ENCODE measurements at places on chromosomes 11 and 22.

DNA sequence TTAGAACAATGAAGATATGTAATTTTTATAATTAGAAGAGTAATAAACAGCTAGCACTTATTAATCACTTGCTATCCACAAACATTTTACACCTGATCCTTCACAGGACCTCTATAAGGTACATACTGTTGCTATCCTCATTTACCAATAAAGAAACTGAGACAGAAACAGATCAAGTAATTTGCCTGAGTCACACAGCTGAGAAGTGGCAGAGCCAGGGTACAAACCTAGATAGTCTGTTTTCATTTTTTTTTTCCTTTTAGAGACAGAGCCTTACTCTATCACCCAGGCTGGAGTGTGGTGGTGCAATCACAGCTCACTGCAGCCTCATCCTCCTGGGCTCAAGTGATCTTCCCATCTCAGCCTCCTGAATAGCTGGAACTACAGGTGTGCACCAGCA, 71.8 kb upstream of the PTH start:
- no peak for DNase-seq

DNA sequence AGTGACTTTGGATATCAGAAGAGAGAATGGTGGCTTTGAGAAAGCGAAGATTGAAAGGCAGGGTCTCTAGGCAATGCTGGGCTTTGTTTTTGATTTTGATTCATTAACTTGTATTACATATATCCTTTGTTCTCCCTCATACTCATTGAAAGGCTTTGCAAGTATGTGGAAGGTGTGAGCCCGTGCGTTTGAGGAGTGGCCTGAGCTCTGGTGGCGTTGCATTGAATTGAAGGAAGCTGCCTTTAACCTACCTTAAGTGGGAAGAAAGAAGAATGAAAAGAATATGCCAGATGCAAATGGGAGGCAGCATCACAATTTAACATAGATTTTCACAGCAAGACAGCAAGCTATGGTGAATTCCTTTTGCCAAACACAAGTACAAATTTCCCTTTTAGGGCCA, 6.7 kb downstream of the MMP7 start:
- DNase-seq, result no peak

DNA sequence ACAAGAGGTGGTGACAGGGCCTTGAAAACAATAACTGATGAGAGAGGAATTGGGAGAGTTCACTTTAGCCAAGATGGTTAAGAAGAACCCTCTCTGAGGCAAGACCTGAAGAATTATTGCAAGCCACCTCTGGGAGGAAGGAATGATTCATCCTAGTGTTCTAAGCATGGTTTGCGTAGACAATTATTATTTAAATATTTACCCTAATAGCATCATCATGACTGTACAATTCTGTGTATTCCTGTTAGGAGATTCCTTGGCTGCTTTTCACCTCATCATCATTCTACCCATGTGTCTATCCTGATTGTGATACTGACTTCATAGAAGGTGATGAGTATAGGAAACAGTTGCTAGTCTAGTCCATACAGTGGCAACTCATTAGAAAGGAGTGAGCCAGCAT, 264.4 kb downstream of the DDX10 start:
- no peak for DNase-seq

- DNase-seq, result no peak
These were observed 36.0 kb upstream of the ACCSL start for GRCh38 chr11:44011797-44012196.

GRCh38 chr11:45750439-45750838, 54.5 kb upstream of the SLC35C1 start:
- DNase-seq, result no peak

GRCh38 chr11:76872959-76873827, 12.5 kb downstream of the ACER3 start:
- no peak for DNase-seq

DNA sequence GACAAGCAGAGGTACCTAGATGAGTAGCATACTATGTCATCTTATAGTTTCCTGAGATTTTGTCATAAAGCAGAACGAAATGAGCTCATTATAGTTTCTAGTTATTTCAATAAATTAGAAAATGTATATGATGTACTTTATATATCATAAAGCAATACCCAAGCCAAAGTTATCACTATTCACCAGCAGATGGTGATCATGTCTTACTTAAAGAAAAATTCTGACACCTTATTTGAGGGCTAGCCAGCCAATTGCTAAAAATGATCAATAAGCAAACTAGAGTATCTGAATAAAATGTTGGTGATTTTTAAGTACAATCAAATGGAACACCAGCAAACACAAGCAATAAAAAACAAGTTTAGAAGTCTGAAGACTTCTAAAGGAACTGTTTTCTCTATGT, 44.1 kb downstream of the RSF1 start:
- no peak for DNase-seq

DNA sequence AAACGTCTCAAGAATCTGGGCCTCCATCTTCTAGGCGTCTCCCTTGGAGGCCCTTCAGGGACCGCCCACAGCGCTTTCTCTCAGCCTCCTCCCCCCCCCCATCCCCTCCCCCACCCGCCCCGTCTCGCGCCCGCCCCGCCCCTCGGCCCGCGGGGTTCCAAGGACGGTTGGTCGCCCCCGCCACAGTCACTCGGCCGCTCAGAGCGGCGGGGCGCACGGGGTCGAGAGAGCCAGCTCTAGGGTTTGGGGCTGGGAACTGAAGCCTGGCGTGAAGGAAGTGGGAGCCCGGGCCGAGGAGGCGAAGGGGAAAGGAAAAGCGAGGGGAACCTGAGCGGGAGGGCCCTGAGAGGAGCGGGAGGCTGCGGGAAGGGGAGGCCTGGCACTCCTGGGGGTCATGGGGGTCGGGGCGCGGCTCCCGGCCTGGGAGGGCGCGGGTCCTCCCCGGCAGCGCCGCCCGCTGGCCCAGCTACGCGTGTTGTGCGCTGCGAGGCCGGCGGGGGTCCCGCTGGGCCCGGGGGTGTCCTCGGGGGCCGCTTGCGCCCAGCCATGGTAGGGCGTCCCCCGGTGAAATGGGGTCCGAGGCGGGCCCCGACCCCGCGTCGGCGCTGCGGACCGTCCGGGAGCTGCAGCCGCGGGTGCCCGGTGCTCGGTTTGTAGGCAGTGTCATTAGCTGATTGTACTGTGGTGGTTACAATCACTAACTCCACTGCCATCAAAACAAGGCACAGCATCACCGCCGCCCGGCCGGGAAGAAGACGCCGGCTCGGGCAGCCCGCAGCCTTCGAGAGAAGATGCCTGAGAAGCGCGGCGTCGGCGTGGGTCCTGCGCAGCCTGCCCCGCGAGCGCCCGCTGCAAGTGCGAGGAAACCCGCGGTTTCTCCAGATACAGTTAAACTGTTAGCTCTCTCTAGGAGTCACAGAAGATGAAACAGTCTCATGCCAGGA, at the start of gene BTG4:
Gene BTG4, minus strand, starts transcription at position 91 of the 944 bp plus-strand sequence. CDS start 13,610 bp downstream, outside the sequence.
- no peak for DNase-seq

GRCh38 chr11:71425860-71426259, 22.3 kb downstream of the DHCR7 start:
- no peak for DNase-seq

- no peak for DNase-seq
These were observed 156.8 kb downstream of the WNT11 start for GRCh38 chr11:76049511-76049910.

GRCh38 chr11:2770761-2771301, 71.0 kb upstream of the KCNQ1OT1 start:
- DNase-seq, result no peak

- no peak for DNase-seq
These were observed 225.7 kb downstream of the CTTN start for GRCh38 chr11:70623906-70624597.

- no peak for DNase-seq
These were observed at the start of gene ARHGAP42 for GRCh38 chr11:100687054-100687629. ARHGAP42 (plus strand) TSS chr11:100687288; CDS start chr11:100687679, 391 bp downstream.

- DNase-seq, result no peak
These were observed 3.2 kb upstream of the FJX1 start for GRCh38 chr11:35614939-35615569.

GRCh38 chr22:28607795-28608194, 71.8 kb downstream of the TTC28 start:
- DNase-seq, result no peak

DNA sequence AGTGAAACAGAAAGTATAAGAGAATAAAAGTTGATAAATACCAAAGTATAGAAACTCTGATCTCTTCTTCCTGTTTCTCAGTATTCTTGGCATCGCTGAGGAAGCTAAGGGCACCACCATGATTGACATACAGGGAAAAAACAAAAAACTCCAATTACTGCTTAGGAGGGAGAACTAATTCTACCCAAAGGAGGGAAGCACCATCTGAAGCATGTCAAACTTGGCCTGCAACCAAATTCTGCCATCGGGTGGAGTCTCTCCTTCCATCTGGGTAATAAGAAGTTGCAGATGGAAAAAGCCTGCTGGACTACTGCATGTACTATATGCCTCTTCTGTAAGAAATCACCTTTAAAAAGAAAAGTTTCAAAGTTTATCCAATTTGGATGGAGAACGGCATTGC, 30.5 kb upstream of the PPP2R1B start:
- DNase-seq, result no peak

GRCh38 chr22:39284142-39284980, 35.1 kb downstream of the RPL3 start:
- DNase-seq, result no peak

DNA sequence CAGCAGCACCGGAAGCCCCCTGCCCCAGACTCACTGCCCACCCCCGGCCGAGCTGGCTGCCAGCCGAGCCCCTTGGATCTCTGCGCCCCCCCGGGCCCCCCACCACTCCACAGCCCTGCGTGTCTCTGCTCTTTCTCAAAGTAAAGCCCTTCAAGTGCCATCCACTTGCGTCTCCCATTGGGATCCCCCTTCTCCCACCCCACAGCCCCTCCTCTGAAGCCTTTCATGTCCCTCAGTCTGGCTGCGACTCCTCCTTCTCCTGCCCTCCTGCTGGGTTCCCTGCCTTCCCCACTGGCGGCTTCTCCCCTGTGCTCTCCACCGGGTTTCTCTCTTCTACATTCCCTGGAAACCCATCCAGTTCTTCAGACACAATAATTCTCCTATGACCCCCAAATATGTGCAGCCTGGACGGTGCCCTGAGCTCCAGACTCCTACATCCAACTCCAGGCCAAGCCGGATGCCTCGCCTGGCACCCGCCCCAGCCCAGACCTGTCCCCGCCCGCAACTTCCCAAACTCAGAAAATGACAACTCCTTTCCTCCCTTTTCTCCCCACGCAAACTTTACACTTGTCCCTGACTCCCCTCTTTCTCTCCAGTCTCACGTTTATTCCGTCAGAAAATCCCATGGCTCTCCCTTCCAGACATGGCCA, 108.9 kb downstream of the WNT7B start:
- no peak for DNase-seq

- DNase-seq, result no peak
These were observed 75.7 kb upstream of the CCDC90B start for GRCh38 chr11:83361831-83362230.

GRCh38 chr11:87739766-87740165, 435.5 kb downstream of the RAB38 start:
- no peak for DNase-seq

DNA sequence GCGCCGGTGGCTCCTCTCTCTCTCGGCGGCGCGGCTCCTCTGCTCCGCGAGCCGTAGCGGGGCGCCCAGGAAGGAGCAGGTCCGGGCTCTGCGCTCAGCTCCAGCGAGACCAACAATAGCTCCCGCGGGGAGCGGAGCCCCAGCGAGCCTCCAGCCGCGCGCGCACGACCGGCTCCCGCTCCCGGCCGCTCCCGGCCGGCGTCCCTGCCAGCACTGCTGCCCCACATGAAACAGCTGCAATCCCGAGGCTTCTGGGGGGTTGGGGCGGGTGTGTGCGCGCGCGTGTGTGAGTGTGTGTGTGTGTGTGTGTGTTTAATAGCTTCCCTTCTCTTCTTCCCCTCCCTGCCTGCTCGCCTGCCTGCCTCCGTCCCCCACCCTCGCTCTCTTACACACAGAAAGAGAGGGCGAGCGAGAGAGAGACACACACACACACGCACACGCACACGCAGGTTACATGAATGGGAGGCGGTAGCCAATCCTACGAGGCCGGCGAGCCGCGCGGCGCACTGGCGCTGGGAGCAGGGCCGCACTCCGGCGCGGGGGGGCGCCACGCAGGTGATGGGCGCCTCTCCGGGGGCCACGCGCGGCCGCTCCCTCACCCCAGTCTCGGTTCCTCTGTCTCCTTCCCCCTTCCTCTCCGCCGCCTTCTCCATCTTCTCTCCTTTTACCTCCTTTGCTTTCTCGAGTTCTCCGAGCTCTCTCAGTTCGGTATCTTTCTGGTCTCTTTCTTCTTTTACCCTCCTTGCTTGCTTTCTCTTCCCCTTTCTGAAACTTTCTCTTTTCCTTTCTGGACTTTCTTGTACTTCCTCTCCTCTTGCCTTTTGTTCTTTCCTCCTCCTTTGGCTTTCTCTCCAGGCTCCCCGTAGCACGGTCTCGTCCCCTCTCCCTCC, at the start of gene TENM4:
Gene TENM4, minus strand, starts transcription at position 460 of the 890 bp plus-strand sequence. CDS start 371,086 bp downstream, outside the sequence.
- peak; percentile 81 for DNase-seq

DNA sequence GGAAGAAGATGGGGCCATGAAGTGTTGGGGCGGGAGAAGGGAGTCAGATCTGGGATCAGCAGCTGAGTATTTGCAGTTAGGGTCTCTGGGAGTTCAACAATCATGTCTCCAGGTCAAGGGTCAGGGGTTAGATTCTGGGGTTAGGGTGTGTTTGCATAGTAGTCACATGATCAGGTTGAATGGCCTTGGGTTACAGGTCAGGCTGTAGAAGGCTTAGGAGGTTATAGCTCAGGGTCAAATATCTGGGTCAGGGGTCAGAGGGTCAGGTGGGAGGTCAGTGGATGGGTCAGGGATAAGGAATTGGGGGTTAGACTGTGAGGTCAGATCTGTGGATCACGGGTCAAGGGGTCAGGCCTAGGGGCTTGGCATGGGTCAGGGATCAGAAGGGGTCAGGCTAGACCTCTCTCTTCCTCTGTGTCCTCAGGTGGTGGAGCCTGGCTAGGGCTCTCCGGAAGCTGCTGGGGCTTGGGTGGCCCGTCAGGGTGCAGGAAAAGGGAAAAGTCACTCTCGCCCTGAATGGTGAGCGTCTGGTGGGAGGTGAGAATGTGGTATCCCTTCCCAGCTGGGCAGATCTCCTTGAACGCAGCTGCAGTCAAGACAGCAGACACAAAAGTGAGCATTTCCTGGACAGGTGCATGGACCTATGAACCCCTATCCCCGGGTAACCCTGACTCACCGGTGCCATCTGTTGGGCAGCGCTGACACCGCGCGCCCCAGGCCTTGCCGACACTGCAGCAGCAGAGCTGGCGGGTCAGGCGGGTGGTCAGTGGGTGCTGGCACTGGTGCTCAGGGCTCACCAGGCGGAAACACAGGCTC, 6.4 kb downstream of the LTBP3 start:
- no peak for DNase-seq

- peak; percentile 29 for DNase-seq
These were observed at the start of gene PLCB3 for GRCh38 chr11:64251016-64251752. PLCB3 (plus strand) TSS chr11:64251530; CDS start chr11:64251650, 120 bp downstream.

- DNase-seq, result no peak
These were observed 527 bp upstream of the MRPL48 start for GRCh38 chr11:73787051-73787642.

DNA sequence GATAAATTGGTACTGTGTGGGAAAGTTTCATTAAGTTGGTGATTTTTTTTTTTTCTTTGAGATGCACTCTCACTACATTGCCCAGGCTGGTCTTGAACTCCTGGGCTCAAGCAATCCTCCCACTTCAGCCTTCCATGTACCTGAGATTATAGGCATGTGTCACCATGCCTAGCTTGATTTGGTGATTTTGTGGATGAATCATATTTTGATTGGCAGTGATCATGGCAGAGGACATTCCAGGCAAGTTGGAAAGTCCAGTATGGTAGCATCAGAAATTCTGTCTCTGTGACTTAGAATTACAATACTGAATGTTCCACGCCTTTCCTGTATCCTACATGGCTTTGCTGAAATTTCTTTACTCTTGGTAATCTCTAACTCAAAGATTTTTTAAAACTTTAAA, 49.4 kb downstream of the HORMAD2 start:
- no peak for DNase-seq

GRCh38 chr11:118142809-118143208, 9.8 kb downstream of the SCN4B start:
- peak; percentile 14 for DNase-seq

GRCh38 chr11:90629229-90629806, 406.5 kb upstream of the CHORDC1 start:
- DNase-seq, result no peak

Measured in C1 segment of cervical spinal cord (tissue), 14 donors.